ENCODE measurements at places on chromosomes 16 and 17. TPM values are rescaled to one million over a fixed set of nuclear protein-coding genes. Genes with fewer than 3 reads are reported as not detected.

EVPL gene
- total RNA-seq, result 26.4 TPM

SLC16A11 gene
- not detected for total RNA-seq

EME1 gene
- 0.53 TPM for total RNA-seq

EVPLL gene
- total RNA-seq, result not detected

PRSS22 gene
- 1.4 TPM for total RNA-seq

KRT17 gene
- total RNA-seq, result not detected

NOXO1 gene
- 11.9 TPM for total RNA-seq

- no peak for DNase-seq
Observed at GRCh38 chr16:57667048-57667525, 1.0 kb upstream of the ADGRG3 start.

DNA sequence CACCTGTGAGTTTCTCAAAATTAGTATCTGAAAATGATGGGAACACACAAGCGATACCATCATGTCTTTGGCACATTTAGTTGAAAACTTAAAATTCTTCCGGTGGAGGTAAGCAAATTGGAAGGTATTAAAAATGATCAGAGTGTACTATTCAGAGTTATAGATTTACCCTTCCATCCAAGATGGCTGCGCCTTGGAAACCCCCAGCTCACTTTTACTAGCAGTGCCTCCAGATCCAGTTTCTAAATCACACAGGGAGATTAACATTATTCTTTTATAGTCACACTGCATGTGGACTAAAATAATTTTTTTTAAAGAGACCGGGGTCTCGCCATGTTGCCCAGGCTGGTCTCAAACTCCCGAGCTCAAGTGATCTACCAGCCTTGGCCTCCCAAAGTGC is 15.0 kb downstream of the PITPNC1 start:
- DNase-seq, result no peak

- no peak for DNase-seq
Observed at GRCh38 chr17:10126616-10127501, 71.5 kb downstream of the GAS7 start.

- DNase-seq, result no peak
Observed at GRCh38 chr17:36918211-36918691, 19.0 kb upstream of the LHX1 start.

- no peak for DNase-seq
Observed at GRCh38 chr16:88331989-88332920, 50.5 kb upstream of the ZNF469 start.

- no peak for DNase-seq
Observed at GRCh38 chr17:44608727-44609435, 47.4 kb upstream of the MEIOC start.

DNA sequence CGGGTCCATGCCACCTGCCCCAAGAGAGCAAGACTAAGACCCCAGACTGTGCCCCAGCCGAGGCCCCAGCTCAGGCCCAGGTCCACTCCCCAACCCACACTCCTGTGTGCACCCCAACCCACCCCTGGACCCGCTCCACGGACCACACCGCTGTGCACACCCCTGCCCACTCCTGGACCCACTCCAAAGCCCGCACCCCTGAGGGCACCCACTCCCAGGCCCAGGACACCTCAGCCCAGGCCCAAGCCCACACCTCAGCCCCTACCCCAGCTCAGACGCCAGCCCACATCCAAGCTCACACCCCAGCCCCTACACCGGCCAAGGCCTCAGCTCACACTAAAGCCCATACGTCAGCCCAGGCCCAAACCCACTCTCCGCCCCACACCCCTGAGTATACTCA is 1.1 kb downstream of the SPEM3 start:
- DNase-seq, result no peak

DNA sequence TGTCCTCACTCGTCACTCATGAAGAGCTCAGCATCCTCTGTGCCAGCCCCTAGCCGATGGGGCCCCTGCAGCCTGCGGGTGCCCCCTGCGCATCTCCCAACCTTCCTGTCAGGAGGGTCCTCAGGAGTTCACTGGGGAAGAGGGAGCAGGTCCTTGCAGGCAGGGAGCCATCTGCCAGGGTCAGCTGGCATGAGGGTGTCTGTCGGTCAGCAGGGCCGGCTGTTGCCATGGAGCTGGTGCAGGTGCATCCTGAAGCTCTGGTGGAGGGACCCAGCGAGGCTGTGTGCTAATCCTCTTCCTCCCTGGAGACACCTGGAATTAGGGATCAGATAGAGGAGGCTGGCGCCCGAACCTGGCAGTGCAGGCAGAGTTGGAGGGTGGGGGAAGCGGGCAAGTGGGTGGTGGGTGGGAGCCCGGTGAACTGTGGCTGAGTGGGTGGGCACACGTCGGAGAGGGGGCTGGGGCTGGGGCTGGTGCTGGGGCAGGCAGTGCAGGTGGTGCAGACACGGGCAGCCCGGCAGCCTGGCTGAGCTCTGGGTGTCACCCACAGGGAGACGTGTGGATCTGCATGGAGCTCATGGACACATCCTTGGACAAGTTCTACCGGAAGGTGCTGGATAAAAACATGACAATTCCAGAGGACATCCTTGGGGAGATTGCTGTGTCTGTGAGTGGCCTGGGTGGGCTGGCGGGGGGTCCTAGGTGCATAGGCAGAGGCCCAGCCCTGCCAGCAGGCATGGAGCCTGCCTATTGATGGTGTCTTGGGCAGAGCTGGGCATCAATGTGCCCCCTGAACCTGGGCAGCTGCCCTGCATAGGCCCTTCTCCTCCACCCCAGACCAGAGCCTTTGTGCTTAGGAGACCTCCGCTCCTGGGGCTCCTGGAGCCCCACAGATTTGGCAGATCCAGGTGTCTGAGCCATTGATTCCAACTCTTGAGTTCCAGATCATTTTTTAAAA is 17.4 kb downstream of the MAP2K3 start:
- no peak for DNase-seq

GRCh38 chr17:31171701-31172100 is 76.9 kb downstream of the NF1 start:
- no peak for DNase-seq

DNA sequence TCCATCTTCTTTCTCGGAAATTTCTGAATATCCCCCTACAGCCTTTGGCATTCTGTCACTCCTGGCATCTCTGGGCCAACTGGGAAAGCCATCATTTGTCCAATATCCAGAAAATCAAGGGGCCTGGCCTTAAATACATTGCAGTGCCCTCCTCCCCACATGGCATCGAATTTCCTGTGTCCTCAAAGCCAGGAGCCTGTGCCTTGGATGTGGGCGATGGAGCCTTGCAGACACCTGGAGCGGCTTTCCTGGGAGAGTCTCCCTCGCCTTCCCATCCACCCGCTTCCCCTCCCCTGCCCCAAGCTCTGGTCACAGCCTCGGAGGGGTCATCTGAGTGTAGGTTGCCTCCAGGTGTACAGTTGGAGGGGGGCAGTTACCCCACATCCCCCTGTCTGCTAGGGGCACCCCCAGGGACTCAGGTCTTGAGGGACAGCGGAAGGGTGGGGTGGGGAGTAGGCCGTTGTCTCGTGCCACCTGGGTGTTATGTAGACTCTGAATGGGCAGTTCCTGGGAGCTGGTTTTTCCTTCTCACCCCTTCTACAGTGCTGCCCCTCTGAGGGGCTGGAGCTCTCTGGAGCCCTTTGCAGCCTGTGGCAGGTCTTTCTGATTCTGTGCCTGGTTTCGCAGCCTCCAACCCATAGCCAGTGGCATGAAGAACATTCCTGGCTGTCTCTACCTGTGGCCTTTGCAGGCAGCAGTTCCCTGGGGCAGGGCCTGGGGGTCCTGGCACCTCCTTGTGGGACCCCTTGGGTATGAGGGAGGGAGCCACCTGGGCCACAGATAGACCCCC is 239.8 kb downstream of the SEC14L1 start:
- DNase-seq, result no peak

DNA sequence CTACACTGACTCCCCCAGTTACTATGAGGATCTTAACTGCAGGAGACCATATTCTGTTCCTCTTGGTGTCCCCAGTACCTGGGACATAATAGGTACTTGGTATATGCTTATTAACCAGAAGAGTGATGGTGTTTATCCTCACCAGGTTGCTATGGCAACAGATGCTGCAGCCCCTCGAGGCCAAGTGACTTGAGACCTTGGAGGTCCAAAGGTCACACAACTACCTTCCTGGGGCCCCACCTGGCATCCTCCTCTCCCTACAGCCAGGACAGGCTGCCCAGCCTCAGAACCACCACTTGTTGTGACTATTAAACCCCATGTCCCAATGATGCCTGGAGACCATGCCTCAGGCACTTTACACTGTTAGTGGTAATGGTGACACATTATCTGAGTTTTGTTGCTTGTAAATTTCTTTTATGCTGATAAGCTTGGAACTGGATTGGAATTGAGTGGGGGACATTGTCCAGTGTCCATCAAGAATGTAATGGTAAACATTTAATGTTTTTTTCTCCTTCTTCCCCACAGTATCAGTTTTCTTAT is 189.4 kb downstream of the CCDC182 start:
- DNase-seq, result no peak

DNA sequence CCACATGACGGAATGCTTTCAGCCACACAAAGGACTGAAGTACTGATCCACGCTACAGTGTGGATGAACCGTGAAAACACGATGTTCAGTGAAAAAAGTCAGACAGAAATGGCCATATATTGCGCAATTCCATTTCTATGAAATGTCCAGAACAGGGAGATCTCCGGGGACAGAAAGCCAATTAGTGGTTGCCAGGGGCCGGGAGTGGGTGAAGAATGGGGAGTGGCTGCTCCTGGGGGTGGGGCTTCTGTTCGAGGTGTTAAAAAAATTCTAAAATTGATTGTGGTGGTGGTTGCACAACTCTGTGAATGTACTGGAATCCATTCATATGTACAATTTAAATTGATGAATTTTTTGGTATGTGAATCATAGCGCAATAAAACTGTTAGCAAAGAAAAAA is 154.8 kb upstream of the HSBP1 start:
- no peak for DNase-seq
